Activated naive CD8-positive, alpha-beta T cell treated with anti-CD3 and anti-CD28 coated beads for 36 hours (primary cell): ENCODE measurements at places on chromosomes 11 and 22. TPM values are rescaled to one million over a fixed set of nuclear protein-coding genes. Genes with fewer than 3 reads are reported as not detected.

Gene WBP2NL
- 0.68 TPM for total RNA-seq

Gene ENTHD1
- 0.20 TPM for total RNA-seq

Gene RGL4
- total RNA-seq: 17.4 TPM

- H3K27ac ChIP-seq: no peak overlapping the region
- H3K4me3 ChIP-seq: no peak overlapping the region
- H3K36me3 ChIP-seq: peaks cover 11% of the 10 kb centered on the region
These were observed 20.8 kb upstream of the SMIM38 start for GRCh38 chr11:69134957-69135356.

- H3K4me3 ChIP-seq: no peak overlapping the region
- DNase-seq: no peak
- no peak overlapping the region for H3K27ac ChIP-seq
- H3K36me3 ChIP-seq: no peaks in the 10 kb centered on the region
These were observed 93.8 kb upstream of the ARHGAP42 start for GRCh38 chr11:100593291-100593690.

Gene ABTB2
- 1.4 TPM for total RNA-seq

Gene MIOX
- total RNA-seq: not detected
